Airway epithelial cell (primary cell): ENCODE measurements at places on chromosomes 7 and 10. TPM values are rescaled to one million over a fixed set of nuclear protein-coding genes. Genes with fewer than 3 reads are reported as not detected.

Gene TMEM178B
- total RNA-seq = not detected in 2 replicates

Gene PPP1R3C
- total RNA-seq = 4.4 and 6.7 TPM in 2 replicates

Gene FAM237B
- not detected in 2 replicates for total RNA-seq

Gene ADRA2A
- not detected in 2 replicates for total RNA-seq

Gene CDH23
- total RNA-seq = under 0.01 and 0.35 TPM in 2 replicates

Gene FFAR4
- total RNA-seq = not detected in 2 replicates

Gene TIMM23B
- 9.6 and 14.0 TPM in 2 replicates for total RNA-seq

Gene TSPAN15
- 12.0 and 18.0 TPM in 2 replicates for total RNA-seq

Gene SPDYE16
- total RNA-seq = 0.05 TPM in 1 of 2 replicates, not detected in the other

Gene PDE1C
- 0.07 TPM in 1 of 2 replicates, not detected in the other for total RNA-seq

Gene ELAPOR2
- total RNA-seq = 2.4 and 4.7 TPM in 2 replicates

Gene ACSM6
- total RNA-seq = not detected in 2 replicates

Gene ANKRD30A
- not detected in 2 replicates for total RNA-seq

Gene EIF5AL1
- 0.23 and 0.42 TPM in 2 replicates for total RNA-seq

Gene TMEM26
- total RNA-seq = 0.07 TPM in 1 of 2 replicates, not detected in the other

Gene PRKCQ
- total RNA-seq = 2.5 TPM in 2 replicates

Gene ZP3
- total RNA-seq = 2.5 and 9.3 TPM in 2 replicates

Gene OR2A5
- total RNA-seq = not detected in 2 replicates

Gene GCK
- 0.28 TPM in 1 of 2 replicates, not detected in the other for total RNA-seq

Gene EPHB6
- total RNA-seq = 1.8 and 3.2 TPM in 2 replicates

Gene GRK5
- total RNA-seq = 6.2 and 6.4 TPM in 2 replicates

Gene PTN
- 0.35 and 0.65 TPM in 2 replicates for total RNA-seq

Gene GPR26
- not detected in 2 replicates for total RNA-seq

Gene ABCF2
- total RNA-seq = 42.6 and 62.3 TPM in 2 replicates

Gene TRIM74
- not detected in 2 replicates for total RNA-seq

Gene MEIG1
- not detected in 2 replicates for total RNA-seq

Gene STOX1
- 0.14 and 0.42 TPM in 2 replicates for total RNA-seq

Gene IFIT2
- 0.19 and 0.28 TPM in 2 replicates for total RNA-seq

Gene CNPY1
- total RNA-seq = not detected in 2 replicates

Gene GPR141
- 5.4 and 5.6 TPM in 2 replicates for total RNA-seq

Gene FAM25G
- total RNA-seq = 5.3 and 29.8 TPM in 2 replicates

Gene PDGFA
- total RNA-seq = 58.2 and 72.8 TPM in 2 replicates

Gene ASIC3
- 0.14 TPM in 1 of 2 replicates, not detected in the other for total RNA-seq

Gene NPSR1
- not detected in 2 replicates for total RNA-seq

Gene SH2D4B
- not detected in 2 replicates for total RNA-seq

Gene TEX47
- total RNA-seq = not detected in 2 replicates

Gene ACTL6B
- not detected in 2 replicates for total RNA-seq
